ENCODE measurements at places on chromosomes 3 and 15.
A peak's percentile ranks its signal among the peaks of the same experiment; 100 is the strongest.

DNA sequence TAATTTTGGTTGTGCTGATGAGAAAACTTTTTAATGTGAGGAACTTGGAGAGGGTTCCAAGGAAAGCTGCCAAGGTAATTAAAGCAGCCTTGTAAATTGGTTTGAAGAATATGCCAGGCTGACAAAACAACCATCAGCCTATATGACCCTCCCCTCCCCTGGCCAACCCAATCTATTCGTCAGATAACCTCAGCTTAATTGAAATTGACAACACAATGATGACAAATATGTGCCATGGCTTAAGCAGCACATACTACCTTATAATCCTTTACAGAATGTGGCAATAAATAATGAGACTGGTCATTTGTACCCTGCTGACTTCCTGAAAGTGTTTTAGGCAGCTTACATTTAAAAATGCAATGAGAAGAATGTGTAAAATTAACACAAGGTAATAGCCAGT is 118.2 kb downstream of the EFHB start:
- no peak for DNase-seq

DNA sequence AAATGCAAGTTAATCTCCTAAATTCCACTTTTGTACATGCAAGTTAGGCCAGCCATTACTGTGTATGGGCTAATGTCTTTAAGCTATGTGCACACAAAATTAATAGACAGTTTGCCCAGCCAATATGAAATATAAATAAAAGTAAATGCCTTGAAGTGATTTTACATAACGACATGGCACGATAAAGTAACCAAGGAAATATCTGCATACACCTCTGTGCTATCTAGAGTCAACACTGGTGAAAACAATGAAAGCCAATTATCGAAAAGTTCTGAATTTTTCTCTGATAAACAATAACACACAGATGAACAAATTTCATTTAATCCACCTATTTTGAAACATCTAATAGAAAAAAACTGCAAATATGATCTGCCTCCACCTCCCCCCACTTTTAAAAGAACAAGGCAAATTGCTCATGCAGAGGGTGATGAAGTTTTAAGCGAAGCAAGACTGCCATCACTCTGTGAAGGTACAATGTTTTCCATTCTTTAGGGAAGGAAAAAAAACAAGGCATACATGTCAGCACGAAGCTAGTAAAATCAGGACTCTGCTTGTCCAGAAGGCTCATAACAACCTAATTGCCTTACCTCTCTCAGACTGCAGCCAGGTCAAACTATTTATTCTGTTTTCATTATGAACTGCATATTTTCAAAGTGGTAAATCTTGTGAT is 317.7 kb downstream of the MECOM start:
- DNase-seq = no peak

DNA sequence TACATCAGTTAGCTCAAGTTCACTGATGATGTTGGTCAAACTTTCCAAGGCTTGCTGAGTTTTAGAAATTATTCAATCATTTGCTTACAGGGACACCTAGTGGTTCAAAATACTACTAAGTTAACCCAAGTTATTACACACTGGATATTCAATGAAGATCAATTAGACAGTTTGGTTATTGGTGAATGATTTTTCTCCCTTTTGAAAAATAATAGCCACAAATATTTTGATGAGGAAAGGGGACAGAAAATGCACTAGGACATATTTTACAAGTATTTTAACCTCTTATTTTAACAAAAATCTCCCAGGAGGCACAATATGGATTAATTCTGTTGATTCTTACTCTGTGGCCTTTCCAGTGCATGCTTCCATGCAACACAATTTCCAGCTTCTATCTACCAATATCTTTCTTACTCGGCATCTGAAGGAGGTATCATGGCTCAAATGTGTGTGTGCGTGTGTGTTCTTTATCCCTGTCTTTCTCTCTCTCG is 20.1 kb upstream of the GOLGA6L2 start:
- no peak for DNase-seq

DNA sequence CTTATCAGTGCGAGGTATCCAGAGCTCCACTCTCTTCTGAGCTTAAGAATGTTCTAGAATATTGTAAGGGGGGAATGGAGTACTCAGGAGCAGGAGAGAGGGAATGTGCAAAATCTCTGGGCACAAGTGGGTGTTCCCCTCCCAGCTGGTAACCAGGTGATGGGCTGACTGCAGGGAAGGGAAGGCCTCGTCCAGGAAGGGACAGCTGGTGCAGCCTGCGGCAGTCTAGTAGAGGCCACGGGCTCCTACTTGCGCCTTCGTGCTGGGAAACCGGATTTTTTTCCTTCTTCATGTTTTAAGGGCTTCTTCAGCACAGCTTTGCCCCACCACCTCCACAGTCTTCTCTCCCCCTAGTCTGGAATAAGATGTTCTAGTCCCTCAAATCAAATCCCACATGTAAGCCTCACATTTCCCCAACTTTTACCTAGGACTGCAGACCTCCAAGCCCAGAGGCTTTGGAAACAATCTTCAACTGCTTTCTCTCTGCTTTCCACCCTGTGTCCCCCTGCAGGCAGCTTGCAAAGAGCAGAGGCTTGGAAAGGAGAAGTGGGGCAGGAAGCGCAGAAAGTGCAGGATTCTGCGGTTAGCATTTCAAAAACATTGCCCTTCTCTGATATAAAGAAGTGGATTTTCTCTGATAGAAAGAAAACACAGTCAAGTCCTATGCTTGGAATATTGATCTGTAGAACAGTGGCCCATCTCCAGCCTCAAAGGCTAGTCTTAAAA is 11.9 kb upstream of the CGNL1 start:
- no peak for DNase-seq

DNA sequence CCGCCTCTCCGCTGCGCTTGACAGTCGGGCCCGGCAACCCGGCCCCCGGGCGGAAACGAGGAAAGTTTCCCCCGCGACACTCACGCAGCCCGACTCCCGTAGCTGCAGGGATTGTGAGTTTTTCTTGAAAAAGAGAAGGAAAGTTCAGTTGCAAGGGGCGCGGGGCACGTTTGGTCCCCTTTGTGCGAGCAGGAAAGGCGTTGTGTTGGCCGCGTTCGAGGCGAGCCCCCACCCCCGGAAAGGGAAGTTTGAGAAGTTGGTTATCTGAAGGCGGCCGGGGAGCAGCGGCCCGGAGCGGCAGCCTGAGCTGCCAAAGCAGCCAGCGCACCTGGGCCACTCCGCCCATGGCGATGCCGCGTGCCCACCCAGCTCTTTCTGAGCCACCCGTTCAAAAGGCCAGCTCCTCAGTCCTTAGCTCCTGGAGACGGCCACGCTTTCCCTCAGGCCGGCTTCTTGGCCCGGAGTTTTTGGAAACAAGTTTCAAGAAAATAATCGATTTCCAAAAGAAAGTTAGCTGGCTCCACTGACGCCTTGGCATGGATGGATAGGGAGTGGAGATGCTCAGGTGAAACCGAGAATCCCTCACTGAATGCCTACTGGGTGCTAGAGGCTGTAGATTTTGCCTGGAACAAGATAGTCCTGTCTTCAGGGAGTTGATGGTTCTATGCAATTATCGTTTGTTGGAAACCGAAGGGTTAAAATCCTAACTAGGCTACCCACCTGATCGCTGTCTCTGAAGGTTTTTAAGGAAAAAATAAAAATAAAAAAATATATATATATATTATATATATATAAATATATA is 832 bp downstream of the TGFBR2 start:
- peak; percentile 64 for DNase-seq

DNA sequence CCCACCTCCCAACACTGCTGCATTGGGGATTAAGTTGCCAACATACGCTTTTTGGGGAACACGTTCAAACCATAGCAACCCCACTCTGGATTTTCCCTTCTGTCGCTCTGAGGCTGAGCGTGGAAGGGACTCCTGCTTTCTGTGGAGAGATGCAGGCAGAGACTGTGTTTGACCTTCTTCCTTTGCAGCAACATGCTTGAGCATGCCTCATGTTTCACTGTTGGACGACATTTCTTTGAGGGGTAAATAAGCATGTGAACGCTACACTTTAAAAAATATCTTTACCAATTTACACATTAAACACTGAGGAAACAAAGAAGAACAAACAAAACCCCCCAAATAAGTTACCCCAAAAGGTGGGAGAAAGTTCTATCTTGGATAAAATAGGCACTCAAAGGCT is 14.2 kb upstream of the MAPK6 start:
- DNase-seq = no peak

GRCh38 chr3:172079326-172079976 is 40.1 kb downstream of the FNDC3B start:
- no peak for DNase-seq
